ENCODE measurements at places on chromosomes 2 and 18.

- no peak for DNase-seq
Measured at GRCh38 chr18:3869848-3870247, 419.9 kb downstream of the TGIF1 start.

DNA sequence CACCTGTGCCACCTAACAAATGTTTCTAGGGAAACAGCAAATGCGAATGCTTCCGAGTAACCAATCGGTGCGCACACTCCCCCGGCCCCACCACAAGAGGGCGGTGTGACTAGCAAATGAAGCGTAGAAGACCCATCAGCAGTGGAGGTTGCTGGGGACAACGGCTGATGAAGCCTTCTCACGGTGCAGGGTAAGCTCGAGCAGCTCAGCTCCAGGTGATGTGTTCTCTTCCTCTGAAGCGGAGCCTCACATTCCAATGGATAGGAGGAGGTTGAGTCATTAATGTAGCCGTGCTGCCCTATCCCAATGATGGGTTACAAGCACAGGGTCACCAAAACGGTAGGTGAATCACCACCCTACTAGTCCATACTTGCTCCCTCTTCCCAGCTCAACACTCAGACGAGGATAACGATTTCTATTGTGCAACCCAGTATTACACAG is 127.6 kb upstream of the TWIST2 start:
- DNase-seq, result no peak

DNA sequence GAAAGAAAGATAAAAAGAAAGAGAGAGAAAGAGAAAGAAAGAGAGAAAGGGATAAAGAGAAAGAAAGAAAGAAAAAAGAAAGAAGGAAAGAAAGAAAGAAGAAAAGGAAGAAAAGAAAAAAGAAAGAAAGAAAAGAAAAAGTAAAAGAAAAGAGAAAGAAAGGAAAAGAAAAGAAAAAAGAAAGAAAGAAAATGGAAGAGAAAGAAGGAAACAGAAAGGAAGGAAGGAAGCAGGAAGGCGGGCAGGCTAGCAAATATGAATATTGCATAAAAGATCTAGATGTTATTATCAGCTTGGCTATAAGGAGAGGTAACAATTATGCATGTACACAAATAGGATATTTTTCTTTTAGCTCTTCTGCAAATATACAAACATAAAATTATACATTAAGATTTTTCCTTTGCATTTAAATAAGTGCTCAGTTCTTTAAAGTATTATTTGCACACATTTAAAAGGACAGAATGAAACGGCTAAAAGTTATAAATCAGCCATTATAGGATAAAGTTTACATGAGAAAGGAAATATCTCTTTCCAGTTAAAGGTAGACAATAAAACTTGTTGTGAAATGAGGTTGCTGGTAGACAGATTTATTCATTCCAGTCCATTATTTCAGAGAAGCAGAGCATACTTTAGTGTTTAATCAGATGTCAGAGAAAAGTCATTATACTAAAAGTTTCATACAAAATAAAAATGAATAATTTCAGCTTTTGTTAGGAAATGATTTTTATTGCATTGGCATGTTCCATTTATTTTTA is 511.4 kb downstream of the KCNJ3 start:
- DNase-seq, result no peak

DNA sequence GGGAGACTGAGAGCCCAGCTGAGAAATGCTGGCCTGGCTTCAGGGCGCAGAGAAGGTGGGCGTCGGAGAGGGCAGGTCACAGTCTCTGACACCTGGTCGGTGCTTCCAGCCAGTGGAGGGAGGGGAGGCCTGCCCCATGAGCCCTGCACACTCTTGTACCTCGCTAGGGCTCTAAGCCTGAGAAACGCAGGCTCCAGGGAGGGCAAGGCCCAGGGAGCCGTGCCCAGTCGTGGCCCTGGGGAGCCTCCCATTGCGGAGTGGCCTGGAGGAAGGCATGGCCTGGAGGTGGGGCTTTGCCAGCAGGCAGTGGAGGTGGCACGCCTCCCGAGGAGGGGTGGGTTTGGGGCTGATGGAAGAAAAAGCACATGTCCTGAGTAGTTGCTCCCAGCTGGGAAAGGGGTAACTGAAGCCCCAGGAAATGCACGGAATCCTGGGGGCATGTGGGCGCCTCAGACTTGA is 39.0 kb downstream of the MTERF4 start:
- no peak for DNase-seq

GRCh38 chr2:50333529-50334228 is 698.3 kb downstream of the NRXN1 start:
- no peak for DNase-seq

GRCh38 chr2:229477269-229477755 is 206.2 kb upstream of the PID1 start:
- DNase-seq, result no peak

DNA sequence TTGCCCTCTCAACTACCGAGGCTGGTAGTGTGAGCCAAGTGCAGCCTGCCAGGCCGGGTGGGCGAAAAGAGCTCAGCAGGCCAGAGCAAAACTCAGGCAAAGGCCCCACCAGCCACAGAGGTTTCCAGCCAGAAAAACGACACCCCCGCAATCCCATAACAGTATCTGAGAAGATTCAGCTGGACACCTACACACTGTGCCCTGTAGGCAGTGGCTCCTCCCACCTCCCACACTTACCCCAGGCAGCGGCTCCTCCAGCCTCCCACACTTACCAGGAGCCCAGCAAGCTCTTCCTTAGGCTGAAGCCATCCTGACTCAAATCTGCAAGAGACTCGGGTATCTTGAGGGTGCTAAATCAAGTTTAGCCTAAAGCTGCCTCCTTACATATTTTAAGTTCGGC is 15.6 kb upstream of the TMEM18 start:
- DNase-seq, result no peak

GRCh38 chr2:170177950-170178781 is at the start of gene MYO3B:
TSS of gene MYO3B (plus strand) at chr2:170178147. CDS start at chr2:170178288, 141 bp downstream.
- no peak for DNase-seq

DNA sequence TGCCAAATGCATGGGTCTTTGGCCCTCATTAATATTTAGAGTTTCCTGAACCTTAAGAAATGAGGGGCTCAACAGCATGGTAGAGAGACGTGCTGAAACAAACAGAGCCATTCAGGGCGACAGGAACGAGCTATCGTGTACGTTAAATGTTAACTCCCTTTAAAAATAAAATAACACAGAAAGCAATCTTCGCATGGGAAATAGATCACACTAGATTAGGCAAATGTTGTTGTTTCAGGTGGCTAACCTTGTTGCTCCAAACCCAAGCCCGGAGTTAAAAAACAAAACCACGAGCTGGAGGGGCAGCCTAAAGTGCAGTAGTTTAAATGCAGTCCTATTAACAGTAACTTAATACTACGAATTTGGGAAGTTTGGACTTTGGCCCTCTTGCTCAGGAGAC is 177.4 kb upstream of the TRIB2 start:
- DNase-seq, result no peak

DNA sequence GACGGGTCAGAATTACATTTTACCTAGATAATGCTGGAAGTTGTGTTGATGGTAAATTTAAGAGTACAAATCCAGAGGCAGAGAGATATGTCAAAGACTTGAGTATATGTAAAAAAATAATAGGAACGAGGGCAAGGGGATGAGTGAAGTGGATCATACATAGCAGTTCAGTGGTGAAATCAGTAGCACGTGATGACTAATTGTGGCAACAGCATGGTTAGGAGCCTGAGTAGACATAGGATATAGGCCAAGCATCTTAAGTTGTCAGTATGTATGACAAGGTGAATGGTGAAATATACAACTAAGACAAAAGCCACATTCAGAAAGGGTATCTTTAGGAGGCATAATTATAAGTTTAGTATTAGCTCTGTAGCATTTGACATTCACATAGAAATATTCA is 826.5 kb upstream of the PIK3C3 start:
- DNase-seq, result no peak

GRCh38 chr2:152730591-152731333 is 12.3 kb downstream of the ARL6IP6 start:
- DNase-seq, result no peak

DNA sequence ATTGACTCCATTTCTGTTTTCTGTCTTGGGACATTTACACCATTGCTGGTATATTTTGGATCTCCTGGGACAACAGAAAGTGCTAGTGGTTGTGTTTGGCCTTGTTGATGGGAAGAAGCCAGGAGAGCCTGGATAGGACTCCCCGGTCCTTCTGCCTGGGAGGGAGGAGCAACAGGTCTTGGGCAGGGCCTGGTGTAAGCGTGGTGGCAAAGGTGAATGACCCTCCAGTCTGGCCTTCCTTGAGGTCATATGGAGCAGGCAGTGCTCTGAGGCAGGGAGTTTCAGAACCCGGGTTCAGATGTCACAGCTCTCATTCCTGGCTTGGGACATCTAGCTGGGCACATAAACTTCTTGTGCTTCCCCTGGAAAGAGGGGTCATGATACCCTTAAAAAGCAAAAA is 56.0 kb upstream of the RBM44 start:
- DNase-seq, result no peak

GRCh38 chr2:157572725-157573124 is 55.9 kb downstream of the ACVR1C start:
- no peak for DNase-seq

DNA sequence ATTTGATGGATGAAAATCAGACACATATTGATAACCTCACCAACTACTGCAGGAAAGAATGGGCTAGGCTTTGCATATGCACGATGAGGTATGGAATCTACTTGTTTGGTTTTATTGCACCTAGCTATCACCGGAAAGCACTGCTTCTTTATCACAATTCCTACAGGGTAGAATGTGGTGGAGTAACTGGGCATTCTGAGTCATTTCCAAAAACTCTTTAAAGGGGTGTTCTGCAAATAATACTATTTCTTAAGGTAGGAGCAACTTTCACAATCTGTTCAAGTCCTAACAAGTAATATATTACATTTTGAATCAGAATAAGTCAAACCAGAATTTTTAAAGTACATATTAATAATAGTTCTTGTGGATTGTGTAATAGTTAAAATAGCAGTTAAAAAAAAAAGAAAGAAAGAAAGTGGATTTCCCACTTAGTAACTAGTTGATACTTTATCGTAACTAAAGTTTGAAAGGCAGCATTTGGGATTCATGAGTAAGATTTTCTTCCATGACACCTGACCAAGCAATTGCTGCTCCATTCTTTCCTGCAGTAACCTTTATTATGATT is 40.5 kb downstream of the INO80C start:
- DNase-seq, result no peak

- no peak for DNase-seq
Measured at GRCh38 chr2:112486895-112487294, 4.9 kb downstream of the TTL start.

DNA sequence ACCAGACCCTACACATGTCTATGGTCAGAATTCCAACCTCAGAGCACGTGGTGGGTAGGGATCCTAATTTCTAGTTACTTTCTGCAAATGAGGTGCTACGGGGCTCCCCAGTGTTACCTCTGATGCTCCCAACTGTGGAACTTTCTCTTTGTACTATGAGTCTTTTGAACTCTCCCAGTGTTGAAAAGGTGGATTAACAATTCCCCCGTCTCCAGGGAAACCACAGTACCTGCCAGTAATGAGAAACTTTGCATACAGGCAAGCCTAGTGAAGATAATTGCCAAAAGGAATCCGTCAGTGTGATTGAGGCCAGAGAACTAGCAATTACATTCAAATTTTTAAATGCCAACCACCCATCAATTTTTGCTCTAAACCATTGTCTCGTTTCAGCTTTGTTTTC is 129.0 kb upstream of the FOSL2 start:
- DNase-seq, result no peak

- no peak for DNase-seq
Measured at GRCh38 chr2:145584353-145584752, 1064.4 kb upstream of the ZEB2 start.

GRCh38 chr18:13453714-13454113 is 235.2 kb downstream of the LDLRAD4 start:
- no peak for DNase-seq

- no peak for DNase-seq
Measured at GRCh38 chr18:74742573-74743243, 145.0 kb downstream of the ZNF407 start.

- no peak for DNase-seq
Measured at GRCh38 chr2:211867845-211868451, 670.7 kb downstream of the ERBB4 start.

DNA sequence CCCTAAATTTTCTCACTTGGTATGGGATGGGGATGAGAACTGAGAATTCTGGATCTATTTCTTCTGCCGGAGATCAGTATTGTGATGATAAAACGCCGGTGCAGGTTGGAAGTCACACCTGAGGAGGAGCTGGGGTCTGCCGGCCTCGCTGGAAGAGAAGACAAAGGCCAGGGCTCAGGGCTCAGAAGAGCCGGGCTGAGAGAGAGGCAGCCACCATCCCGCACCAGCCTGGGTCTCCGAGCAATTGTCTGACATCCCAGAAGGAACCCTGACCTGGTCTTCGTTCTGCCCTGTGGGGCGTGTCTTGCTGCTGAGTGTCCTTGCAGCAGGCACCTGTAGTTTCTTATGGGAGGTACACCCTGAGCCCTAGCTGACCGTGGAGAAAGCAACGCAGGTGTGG is 31.4 kb upstream of the SALL3 start:
- no peak for DNase-seq

- no peak for DNase-seq
Measured at GRCh38 chr2:65081232-65081685, 25.0 kb downstream of the CEP68 start.

GRCh38 chr2:234706086-234706485 is 209.2 kb upstream of the ARL4C start:
- no peak for DNase-seq

GRCh38 chr2:121386102-121386501 is 101.1 kb upstream of the TFCP2L1 start:
- no peak for DNase-seq

GRCh38 chr2:115036818-115037217 is 594.4 kb downstream of the DPP10 start:
- no peak for DNase-seq

DNA sequence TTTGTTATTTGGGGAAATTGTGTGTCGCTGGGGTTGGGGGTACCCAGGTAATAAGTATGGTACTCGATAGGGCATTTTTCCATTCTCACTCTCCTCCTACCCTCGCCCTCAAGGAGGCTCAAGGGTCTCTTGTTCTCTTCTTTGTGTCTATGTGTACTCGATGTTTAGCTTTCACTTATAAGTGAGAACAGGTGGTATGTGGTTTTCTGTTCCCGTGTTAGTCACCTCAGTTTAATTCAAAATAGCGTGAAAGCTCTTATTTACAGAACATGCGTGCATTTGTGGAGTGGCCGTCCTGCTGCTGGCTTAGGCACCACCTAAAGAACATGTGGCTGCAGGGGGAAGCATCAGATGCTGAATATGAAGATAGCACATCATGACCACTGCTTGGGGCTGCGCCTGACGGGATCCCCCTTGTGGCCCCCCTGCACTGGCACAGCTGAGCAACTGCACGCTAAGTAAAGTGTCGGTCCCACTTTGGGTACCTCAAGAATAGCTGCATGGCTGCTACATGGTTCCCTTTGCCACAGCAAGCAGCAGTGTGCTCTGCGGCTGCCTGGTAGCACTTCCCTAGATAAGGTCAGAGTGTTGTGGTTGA is 569.0 kb downstream of the DCDC2C start:
- no peak for DNase-seq

DNA sequence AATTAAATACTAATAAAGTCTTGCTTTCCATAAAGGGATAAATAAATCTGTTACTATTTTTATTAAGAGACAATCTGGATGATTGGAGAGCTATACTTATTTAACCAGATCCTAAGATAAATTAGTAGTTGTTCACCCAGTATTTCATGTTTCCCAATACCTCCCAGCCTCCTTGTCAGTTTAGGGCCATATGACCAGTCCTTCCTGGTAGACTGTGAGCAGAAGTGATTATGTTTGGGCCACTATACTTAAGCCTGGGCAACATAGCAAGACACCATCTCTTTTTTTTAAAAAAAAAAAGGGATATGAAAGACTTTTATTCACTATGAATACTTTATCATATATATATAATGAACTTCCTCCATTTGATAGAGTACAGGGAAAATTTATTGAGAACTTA is 48.8 kb upstream of the PPM1B start:
- no peak for DNase-seq
